A549 treated with Mapracorat at 1 μM for 4 hours (cell line): ENCODE measurements at places on chromosomes 3 and 15. TPM values are rescaled to one million over a fixed set of nuclear protein-coding genes. Genes with fewer than 3 reads are reported as not detected.

The AMT gene
- total RNA-seq: 0.28 to 0.73 TPM (median 0.44 TPM) in 4 of 5 replicates, not detected in the other

The TIGIT gene
- total RNA-seq: not detected in 5 replicates

The GOLGA8T gene
- total RNA-seq: 0.80 to 2.0 TPM (median 1.6 TPM) in 5 replicates

The ACAP2 gene
- 5.2 to 8.6 TPM (median 7.4 TPM) in 5 replicates for total RNA-seq

The EAF2 gene
- 1.5 to 2.7 TPM (median 2.2 TPM) in 5 replicates for total RNA-seq

The FGF12 gene
- 0.44 to 1.1 TPM (median 0.68 TPM) in 5 replicates for total RNA-seq

The ZNF774 gene
- total RNA-seq: 1.0 to 1.5 TPM (median 1.2 TPM) in 5 replicates

The CD200 gene
- not detected in 5 replicates for total RNA-seq

The ATP13A5 gene
- total RNA-seq: not detected in 5 replicates

The ZNF385D gene
- 0.42 TPM in 1 of 5 replicates, not detected in the others for total RNA-seq

The CELSR3 gene
- 2.8 to 4.7 TPM (median 4.4 TPM) in 5 replicates for total RNA-seq

The GLT8D1 gene
- 35.0 to 38.9 TPM (median 38.4 TPM) in 5 replicates for total RNA-seq

The TGM4 gene
- 0.07 to 0.30 TPM (median 0.14 TPM) in 5 replicates for total RNA-seq

The HACD2 gene
- total RNA-seq: 30.2 to 34.5 TPM (median 33.9 TPM) in 5 replicates
